ENCODE measurements at places on chromosomes 13 and 19.

- no peak for DNase-seq
These were observed 64.9 kb downstream of the TEX29 start for GRCh38 chr13:111385183-111385857.

- DNase-seq: no peak
These were observed 32.4 kb downstream of the ZNF787 start for GRCh38 chr19:56088497-56089215.

GRCh38 chr13:26503826-26504594 lies 53.5 kb upstream of the WASF3 start:
- no peak for DNase-seq

GRCh38 chr19:5956323-5956722 lies 21.6 kb downstream of the RANBP3 start:
- no peak for DNase-seq

GRCh38 chr13:93859716-93860115 lies 619.8 kb downstream of the DCT start:
- DNase-seq: no peak

DNA sequence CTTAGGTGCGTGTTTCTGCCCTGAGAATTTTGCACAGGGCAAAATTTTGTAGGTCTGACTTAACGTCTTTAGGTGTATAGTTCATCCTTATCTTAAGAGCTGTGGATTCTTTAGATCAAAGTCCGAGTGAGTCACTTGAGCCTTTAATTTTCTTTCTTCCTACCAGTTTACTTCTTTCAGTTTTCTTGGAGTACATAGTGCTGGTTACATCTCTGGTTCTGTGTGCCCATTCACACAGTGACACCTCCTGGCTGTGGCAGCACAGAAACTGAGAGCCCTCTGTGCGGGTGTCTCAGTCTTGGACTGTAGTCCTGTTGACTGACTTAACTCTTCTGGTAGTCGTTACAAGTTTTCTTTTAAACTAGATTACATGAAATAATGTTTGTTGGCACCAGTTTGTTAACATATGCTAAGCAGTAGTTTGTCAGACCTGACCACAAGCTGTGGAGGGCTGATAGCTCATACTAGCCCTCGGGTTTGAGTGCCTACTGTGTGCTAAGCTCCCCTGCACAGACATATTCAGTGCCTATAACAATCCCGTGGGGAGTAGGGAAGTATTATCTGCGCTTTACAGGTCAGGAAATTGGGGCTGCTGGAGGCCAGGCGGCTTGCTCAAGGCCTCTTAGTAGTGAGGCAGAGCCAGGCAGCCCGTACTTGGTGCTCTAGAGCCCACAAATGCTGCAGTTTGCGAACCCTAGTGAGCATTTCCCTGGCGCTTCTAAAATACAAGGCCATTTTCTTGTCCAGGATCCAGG lies 1.6 kb downstream of the GATAD2A start:
- DNase-seq: no peak

GRCh38 chr13:99979453-99980200 lies 2.0 kb upstream of the ZIC2 start:
- DNase-seq: no peak

DNA sequence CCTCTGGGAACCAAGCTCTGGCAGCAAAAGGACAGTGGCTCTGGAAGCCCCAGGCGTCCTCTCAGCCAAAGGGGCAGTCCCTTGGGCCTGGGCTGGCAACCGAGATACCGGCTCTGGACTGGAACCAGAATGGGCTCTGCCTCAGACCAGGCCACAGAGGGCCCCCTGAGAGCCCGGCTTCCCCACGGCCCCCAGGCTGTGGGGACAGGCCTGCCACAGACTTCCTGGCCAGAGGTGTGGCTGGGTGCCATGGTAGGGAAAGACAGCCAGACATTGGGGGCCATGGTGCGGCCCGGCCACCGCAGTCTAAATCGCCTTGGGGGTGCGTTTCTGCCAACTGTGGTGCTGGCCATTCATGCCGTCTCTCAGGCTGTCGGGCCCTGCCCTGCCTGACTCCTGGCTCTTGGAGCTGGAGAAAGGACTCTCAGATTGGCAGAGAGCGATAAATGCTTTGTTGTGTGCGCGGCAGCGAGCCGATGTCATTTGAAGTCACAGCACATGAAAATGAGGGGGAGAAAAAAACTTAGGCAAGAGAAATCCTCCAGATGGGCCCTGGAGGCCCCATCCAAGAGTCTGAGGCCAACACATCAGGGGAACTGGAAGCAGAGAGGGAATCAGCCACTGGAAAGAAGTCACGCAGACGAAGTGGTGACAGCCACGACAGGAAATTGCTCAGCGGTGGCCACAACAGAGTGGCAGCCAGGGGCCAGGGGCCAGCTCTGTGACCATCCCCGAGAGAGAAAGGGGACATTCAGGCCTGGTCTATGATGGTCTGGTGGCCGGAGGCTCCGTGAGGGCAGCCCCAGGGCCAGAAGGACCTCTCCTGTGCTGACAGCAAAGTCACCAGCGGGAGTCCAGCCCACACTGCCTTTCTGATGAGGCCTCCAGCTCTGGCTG lies 26.5 kb downstream of the SH3GL1 start:
- no peak for DNase-seq

DNA sequence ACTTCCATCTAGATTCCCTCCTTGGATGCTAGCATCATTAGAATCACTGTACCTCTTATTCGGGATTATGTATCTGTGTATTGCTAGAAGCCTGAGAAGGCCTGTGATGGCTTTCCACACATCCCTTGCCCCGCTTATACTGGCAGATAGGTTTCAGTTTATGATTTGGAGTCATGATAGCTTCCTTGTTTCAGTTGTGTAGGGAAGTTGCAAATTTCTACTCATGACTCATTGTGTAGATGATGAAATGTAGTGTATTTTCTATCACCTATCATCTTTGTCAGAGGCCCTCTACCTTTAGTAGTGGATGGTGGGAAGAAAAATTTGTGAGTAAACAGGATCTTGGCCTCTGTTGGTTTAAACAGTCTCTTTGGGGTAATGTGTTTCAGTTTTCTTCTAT lies 165.2 kb downstream of the GGACT start:
- no peak for DNase-seq

DNA sequence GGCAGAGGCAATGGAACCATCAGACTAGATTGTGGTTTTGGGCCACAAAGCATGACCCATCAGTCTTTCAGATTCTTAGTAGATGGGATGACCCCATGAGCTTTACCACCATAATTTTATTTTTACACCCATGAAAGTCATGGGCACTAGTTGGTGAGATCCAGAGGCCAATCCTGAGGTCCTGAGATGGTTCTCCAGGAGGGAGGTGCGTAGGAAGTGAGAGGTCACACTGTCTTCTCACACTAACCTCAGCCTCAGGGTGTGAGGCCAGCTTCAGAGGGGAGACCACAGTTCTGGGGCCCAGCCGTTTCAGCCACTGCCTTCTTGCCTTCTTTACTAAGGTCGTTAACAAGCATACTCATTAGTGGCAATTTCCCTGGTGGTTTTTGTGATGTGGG lies 106.4 kb downstream of the AKAP11 start:
- no peak for DNase-seq

- no peak for DNase-seq
These were observed 1178.2 kb upstream of the PCDH20 start for GRCh38 chr13:62593804-62594203.

- DNase-seq: no peak
These were observed 14.6 kb downstream of the NACC1 start for GRCh38 chr19:13132471-13133180.

DNA sequence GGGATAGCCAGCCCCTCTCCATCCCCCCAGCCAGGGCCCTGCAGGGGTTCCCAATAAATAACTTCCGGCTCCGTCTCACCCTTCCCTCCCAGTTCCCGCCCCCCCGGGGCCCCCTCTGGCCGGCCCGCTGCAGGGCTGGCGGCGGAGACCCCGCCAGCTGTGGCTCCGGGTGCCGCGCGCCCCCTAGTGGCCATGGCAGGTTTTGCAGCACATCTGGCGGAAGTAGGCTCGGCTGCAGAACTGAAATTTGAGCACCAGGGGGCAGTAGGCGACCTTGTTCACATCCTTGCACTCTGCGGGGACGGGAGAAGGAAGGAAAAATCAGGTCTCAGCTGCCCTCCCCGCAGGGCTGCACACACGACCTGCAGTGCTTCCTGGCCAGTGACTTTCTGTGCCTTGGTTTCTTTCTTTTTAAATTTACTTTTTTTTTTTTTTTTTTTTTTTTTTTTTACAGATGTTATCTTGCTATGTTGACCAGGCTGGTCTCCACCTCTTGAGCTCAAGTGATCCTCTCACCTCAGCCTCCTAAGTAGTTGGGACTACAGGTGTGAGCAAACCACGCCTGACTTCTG lies 3.6 kb upstream of the MYO1F start:
- peak; percentile 70 for DNase-seq

DNA sequence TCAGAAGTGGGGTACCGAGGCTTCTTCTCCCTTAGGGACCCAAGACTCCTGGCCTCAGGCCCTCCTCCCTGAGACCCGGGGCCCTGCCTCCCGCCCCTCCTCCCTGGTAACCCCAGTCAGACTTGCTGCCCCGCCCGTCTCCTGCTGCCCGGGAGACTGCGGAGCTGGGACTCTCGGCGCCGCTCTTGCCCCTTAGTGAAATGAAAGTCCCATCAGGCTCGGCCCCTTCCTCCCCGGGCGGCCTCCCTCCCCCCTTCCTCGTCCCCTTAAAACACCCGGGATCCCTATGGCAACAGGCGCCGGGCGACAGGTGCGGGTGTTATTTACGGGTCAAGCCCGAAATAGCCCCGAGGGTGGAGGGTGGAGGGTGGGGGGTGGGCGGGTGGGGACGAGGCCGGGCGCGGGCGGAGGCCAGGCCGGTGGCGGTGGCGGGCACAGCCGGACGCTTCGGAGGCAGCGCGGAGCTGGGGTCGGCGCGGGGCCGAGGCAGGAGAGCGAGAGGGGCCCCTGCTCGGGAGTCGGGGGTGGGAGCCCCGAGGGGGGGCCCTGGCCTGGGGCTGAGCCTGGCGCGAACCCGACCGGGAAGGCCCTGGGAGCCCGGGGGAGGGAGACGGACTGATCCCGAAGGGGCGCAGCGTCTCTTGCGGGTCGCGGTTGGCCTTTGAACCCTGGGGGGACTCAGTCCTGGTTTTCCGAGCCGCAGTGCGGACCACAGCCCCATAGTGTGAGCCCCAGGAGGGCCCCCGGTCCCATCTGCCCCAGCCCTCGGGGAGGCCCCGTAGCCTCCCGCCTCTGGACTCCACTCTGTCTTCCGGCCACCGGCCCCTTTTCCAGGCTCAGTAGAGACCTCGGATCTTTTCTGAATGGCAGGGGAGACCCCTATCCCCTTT lies at the start of gene CACNG6:
TSS of gene CACNG6 (plus strand) at position 414 of the 890 bp plus-strand sequence. CDS start 1,241 bp downstream, outside the sequence.
- DNase-seq: no peak

DNA sequence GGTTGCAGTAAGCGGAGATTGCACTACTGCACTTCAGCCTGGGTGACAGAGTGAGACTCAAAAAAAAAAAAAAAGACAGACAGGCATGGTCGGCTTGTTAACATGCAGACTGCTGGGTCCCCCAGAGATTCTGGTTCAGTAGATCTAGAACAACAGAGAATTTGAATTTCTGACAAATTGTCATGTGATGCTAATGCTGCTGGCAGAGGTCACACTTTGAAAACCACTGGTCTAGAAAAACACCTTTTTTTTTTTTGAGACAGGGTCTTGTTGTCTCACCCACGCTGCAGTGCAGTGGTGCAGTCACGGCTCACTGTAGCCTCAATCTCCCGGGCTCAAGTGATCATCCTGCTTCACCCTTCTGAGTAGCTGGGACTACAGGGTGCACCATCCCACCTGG lies 7.7 kb upstream of the LRFN3 start:
- DNase-seq: no peak

DNA sequence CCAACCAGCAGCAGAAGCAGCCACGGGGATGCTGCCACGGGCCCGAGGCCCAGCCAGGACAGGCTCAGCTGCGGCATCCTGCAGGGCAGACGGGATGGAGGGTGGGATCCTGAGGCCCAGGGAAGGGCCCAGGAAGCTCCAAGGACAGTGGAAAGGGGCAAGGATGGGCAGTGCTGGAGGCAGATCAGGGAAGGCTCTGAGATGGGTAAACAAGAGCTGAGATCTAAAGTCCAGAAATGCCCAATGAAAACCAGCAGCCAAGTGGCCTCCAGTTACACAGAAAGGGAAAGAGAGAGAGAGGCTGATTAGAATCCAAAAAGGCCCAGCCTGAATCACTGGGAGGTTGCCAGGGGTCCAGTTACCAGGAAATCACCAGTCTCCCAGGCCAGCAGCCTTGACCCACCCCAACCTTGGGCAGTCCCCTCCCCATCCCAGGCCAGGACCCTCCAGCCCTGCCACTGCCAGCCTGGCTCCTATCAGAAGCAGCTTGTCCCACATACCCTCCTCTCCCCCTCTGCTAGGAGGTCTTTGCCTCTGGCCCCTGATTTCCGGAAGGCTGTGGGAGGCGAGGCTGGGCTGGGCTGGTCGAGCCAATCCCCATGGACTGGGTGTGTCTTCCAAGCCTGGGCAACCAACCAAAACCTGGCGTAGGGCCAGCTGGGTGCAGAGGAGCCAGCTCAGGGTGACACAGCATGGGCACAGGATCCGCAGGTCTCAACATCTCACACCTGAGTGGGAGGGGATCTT lies at the start of gene CYP4F11:
TSS of gene CYP4F11 (minus strand) at position 198 of the 747 bp plus-strand sequence. CDS start at position 77, 121 bp downstream.
- no peak for DNase-seq

DNA sequence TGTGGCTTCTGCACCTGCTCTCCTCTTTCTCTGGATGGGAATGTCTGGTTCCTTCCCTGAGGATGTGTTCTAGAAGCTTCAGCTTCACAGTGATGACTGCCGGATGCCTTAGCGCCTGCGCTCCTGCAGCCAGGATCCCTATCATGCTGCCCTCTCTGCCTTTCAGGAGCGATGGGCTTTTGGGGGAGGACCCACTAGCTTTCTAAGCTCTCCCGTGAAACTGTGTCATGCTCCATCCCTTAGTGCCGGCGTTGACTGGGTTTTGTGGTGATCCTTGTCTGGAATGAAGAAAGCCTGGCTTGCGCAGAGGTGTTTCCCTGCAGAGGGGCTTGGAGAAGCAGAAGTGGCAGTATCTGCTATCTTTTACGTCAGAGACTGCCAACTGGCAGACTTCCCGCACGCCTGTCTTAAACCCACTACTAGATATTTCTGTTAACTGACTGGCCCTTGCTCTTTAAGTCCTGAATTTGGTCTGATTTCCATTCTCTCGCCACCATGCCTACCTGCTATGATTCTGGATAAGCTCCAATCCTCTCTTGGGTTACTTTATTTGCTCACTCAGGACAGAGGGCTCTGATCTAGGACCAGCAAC lies 3.8 kb upstream of the KMT2B start:
- DNase-seq: no peak

DNA sequence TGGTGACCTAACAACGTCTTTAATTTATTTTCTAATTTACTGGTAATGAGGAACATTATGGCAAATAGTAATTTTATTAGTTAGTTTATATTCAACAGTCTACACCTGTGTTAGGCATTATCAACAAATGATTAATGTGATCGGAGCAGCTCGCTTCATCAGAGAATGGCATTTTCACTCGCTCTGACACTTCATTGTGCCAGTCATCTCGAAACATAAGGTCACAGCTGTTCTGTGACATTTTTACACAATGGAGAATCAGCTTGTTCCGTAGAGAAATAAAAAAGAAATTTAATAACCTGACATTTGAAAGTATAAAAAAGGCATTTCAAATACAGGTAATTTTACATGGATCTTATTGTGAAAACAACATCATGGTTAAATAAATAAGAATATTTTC lies 858.4 kb downstream of the SLITRK6 start:
- no peak for DNase-seq

DNA sequence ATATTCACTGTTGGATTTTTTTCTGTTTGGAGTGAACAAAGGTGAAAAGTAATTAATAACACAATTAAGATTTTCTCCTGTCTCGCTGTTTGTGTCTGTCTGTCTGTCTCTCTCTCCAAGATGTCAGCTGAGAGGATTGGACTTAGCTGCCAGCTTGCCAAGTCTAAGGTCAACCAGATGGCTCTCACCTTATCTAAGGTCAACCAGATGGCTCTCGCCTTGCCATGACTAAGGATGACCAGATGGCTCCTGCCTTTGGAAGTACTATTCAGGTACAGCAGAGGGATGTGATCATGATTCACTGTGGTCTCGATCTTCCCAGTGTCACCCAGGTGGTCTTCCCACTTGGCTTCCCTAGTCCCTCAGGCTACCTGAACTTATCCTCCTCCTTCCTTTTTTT lies 1436.4 kb downstream of the UQCRFS1 start:
- no peak for DNase-seq
